ENCODE measurements at places on chromosomes 2 and 18. TPM values are rescaled to one million over a fixed set of nuclear protein-coding genes. Genes with fewer than 3 reads are reported as not detected.

DNA sequence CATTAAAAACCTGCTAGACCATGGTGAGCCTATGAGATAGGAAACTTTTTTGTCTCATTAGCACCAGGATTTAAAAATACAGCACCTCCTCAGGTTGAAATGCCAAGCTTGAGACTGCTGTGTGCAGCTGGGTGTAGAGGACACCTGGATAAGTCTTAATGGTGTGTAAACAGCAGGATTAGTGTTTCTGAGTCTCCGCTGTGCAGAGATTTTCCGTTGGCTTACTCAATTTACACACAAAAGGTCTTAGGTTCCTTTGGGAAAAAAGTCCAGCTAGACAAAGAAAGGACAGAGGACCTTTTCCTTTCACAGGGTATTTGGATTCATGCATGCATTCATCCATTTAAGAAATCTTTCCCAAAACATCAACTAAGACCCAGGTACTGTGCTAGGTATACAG lies 168.1 kb downstream of the NRXN1 start:
- no peak for DNase-seq

- no peak for DNase-seq
Measured at GRCh38 chr2:54497763-54498680, 41.9 kb downstream of the SPTBN1 start.

The TNFAIP6 gene
- not detected for total RNA-seq

- DNase-seq = no peak
Measured at GRCh38 chr18:23920054-23920453, 94.5 kb upstream of the TTC39C start.

The RFX8 gene
- total RNA-seq = 0.30 TPM

- DNase-seq = no peak
Measured at GRCh38 chr2:11290713-11291112, 53.7 kb downstream of the ROCK2 start.

GRCh38 chr2:62723253-62723652 lies 17.7 kb downstream of the EHBP1 start:
- no peak for DNase-seq

Measured in activated CD4-positive, alpha-beta T cell treated with anti-CD3 and anti-CD28 coated beads for 36 hours (primary cell).